ENCODE measurements at places on chromosomes 16 and 17. TPM values are rescaled to one million over a fixed set of nuclear protein-coding genes. Genes with fewer than 3 reads are reported as not detected.

Gene ANKS4B
- total RNA-seq: not detected

Gene KRTAP9-2
- total RNA-seq: not detected

Gene ATP2C2
- 0.13 TPM for total RNA-seq

DNA sequence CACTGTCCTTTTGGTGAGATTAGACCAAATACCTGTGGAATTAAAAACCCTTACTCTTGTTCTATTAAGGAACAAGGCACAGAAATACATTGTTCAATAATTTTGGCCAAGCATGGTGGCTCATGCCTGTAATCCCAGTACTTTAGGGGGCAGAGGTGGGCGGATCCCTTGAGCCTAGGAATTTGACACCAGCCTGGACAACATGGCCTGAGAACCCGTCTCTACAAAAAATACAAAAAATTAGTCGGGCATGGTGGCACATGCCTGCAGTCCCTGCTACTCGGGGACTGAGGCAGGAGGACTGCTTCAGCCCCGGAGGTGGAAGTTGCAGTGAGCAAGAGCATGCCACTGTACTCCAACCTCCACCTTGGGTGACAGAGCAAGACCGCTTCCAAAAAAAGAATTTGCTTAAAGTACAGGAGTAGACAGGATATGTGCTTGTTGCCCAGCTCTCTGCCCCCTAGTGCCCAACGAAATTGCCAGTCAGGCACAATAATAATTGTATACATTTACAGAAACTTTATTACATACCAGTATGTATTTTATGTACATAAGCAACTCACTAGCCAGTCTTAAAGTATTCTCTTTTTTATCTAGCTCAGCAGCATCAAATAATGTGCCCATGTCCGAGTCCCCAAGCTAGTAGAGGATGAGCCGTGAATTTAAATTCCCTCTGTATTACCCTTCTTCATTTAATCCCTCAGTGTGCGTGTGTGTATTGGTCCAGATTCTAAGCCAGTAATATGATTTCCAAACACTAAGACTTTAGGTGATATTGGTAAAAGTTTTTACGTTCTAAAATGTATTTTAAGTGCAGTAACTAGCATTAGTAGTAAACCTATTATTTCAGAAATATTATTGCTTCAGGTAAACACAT is 1.4 kb downstream of the THUMPD1 start:
- no peak for DNase-seq

Gene MFSD6L
- total RNA-seq: 0.27 TPM

Data from muscle of leg (tissue), 16 donors.